ENCODE measurements at places on chromosomes 13 and 19.

DNA sequence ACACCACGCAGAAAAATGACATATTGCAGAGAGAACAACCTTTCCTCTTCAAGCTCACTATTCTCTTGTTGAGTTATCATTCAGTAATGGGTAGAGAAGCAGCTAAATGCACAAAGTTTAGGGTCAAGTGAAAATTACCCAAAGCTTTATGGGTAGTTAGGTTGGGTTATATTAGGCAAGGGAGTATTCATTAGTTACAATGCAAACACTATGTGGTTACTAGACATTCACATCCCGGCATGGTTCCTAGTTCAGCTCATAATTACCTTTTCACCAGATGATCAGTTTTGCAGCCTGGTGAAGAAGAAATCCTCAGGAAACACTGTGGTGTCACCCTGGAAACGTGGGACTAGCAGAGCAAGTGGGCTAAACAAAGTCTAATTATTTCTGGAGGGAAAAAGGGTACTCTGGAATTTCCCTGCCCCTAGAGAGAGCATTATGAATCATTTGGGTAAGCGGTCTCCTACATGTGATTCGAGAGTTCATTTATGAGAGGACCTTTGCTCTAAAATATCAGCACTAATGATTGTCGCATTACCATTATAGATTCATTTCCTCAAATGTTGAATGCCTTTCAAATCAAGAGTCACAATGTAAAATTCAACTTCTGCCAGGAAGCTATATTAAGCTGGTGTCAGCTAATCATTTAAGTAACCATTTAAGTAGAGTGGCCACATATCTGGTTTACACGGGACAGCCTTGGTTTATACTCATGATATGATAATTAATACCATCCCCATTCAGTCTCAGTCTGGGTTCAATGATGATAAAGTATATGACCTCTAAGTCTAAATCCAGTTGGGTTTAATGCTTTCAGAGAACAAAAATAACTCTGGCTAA, 1208.0 kb downstream of the DIAPH3 start:
- DNase-seq: no peak

- no peak for DNase-seq
Observed at GRCh38 chr19:10237702-10238101, 6.6 kb upstream of the S1PR2 start.

DNA sequence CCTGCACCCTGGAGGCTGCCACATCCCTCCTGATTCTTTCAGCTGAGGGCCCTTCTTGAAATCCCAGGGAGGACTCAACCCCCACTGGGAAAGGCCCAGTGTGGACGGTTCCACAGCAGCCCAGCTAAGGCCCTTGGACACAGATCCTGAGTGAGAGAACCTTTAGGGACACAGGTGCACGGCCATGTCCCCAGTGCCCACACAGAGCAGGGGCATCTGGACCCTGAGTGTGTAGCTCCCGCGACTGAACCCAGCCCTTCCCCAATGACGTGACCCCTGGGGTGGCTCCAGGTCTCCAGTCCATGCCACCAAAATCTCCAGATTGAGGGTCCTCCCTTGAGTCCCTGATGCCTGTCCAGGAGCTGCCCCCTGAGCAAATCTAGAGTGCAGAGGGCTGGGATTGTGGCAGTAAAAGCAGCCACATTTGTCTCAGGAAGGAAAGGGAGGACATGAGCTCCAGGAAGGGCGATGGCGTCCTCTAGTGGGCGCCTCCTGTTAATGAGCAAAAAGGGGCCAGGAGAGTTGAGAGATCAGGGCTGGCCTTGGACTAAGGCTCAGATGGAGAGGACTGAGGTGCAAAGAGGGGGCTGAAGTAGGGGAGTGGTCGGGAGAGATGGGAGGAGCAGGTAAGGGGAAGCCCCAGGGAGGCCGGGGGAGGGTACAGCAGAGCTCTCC, 6.9 kb upstream of the CEACAM5 start:
- no peak for DNase-seq

DNA sequence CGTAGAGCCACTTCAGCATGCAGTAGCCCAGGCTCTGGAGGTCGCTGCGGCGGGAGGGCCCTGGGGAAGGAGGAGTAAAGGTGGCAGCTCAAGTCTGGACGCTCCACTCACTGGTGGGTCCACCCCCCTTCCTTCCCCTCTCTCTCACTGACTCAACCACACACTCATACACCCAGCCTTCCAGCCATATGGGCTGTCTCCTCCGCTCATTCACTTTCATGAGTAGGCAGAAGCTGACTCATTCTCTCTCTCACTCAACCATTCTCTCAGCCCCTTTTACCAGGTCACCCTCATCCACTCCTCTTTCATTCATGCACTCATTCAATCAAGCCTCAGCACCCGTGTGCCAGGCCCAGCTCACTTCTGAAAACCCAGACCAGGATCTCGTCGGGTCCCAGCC, 27.5 kb upstream of the SIGLEC11 start:
- no peak for DNase-seq

GRCh38 chr13:111550062-111550461, 229.6 kb downstream of the TEX29 start:
- no peak for DNase-seq

GRCh38 chr13:39968646-39969475, 313.4 kb downstream of the COG6 start:
- no peak for DNase-seq

- DNase-seq: no peak
Observed at GRCh38 chr13:40600149-40600751, 66.2 kb downstream of the FOXO1 start.

- DNase-seq: no peak
Observed at GRCh38 chr13:21879263-21879914, 208.5 kb downstream of the FGF9 start.

GRCh38 chr13:110149036-110149435, 157.9 kb downstream of the COL4A1 start:
- DNase-seq: no peak

Data from fibroblast of gingiva (primary cell).